GM23248 (cell line): ENCODE measurements at places on chromosomes 16 and 17. TPM values are rescaled to one million over a fixed set of nuclear protein-coding genes. Genes with fewer than 3 reads are reported as not detected.

GRCh38 chr16:3951861-3952736, 71.6 kb upstream of the CREBBP start:
- H3K4me3 ChIP-seq, result peak overlapping the region; percentile 59
- H3K27me3 ChIP-seq, result no peaks in the 10 kb centered on the region
- H3K4me1 ChIP-seq, result peaks cover 31% of the 10 kb centered on the region
- peak; percentile 59 for DNase-seq

- peak overlapping the region; percentile 57 for H3K4me3 ChIP-seq
- no peak overlapping the region for H3K27ac ChIP-seq
- H3K27me3 ChIP-seq, result peaks cover 82% of the 10 kb centered on the region
These were observed 40.8 kb downstream of the MRM1 start for GRCh38 chr17:36641877-36642845.

The SRL gene
- not detected in 2 replicates for polyA plus RNA-seq

DNA sequence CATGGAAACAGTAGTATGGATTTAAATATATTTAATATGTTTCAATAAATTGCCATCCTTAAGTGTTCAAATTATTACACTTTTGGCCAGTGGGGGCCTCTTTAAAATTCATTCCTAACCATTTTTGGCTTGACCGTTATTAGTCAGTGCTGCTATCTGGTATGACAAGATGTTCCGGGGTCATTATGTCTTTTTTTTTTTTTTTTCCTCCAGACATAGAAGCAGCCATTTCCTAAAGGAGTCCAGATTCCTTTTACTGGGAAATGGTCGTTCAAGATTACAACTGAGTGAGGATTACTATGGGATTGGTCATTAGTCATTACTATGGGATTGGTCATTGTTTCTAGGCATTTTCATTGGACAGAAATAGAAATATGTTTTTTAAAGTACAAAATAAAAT, 53.4 kb downstream of the NF1 start:
- H3K27me3 ChIP-seq, result no peaks in the 10 kb centered on the region
- no peak for DNase-seq
- H3K27ac ChIP-seq, result no peak overlapping the region
- no peaks in the 10 kb centered on the region for H3K4me1 ChIP-seq

DNA sequence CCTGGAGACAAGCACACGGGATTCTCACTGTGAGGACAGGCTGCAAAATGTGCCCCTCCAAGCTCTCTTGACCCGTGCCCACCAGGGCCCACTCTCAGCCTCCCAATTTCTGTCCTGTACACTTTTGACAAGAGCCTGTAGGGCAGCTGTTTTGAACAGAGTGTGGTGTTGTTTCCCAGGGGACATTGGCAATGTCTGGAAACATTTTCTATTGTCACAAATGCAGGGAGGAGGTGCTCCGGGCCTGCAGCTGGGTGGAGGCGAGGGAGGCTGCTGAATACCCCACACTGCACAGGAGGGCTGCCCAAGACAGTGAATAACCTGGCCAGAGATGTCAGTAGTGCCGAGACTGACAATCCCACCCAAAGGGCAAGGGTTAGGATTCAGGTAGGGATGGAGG, 10.5 kb downstream of the CEP295NL start:
- H3K4me3 ChIP-seq, result no peak overlapping the region
- H3K4me1 ChIP-seq, result peaks cover 14% of the 10 kb centered on the region
- H3K27ac ChIP-seq, result no peak overlapping the region

GRCh38 chr16:17439580-17439979, 31.2 kb downstream of the XYLT1 start:
- no peak for DNase-seq
- no peak overlapping the region for H3K27ac ChIP-seq
- H3K4me1 ChIP-seq, result no peaks in the 10 kb centered on the region
- no peak overlapping the region for H3K4me3 ChIP-seq

DNA sequence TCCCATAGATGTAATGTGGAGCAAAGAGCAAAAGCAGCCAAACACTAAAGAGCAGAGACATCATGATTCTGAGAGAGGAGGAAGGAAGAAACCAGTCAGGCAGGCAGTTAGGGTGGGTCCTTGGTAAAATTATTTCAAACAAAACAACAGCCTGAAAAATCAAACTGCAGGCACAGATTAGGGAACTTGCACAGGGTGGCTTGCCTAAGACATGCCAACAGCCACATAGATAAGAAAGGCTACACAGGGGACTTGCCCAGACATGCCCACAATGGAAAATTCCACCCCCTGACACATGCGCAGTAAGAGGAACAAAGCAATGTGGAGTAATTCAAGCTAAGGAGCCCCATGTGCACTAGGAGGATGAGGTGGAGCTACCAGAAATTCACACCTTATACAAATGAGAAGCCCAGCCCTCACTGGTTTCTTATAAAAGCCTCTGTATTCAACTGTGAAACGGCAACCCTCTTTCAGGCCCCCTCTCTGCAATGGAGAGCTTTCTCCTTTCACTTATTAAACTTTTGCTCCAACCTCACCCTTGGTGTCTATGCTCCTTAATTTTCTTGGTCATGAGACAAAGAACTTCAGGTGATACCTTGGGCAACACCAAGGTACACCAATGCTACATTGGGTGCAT, 7.3 kb upstream of the GAS7 start:
- no peaks in the 10 kb centered on the region for H3K4me1 ChIP-seq
- no peaks in the 10 kb centered on the region; the same call in 1 of the 2 replicates for H3K27me3 ChIP-seq
- H3K4me3 ChIP-seq, result no peak overlapping the region
- DNase-seq, result no peak
- H3K27ac ChIP-seq, result no peak overlapping the region
- H3K36me3 ChIP-seq, result no peaks in the 10 kb centered on the region

DNA sequence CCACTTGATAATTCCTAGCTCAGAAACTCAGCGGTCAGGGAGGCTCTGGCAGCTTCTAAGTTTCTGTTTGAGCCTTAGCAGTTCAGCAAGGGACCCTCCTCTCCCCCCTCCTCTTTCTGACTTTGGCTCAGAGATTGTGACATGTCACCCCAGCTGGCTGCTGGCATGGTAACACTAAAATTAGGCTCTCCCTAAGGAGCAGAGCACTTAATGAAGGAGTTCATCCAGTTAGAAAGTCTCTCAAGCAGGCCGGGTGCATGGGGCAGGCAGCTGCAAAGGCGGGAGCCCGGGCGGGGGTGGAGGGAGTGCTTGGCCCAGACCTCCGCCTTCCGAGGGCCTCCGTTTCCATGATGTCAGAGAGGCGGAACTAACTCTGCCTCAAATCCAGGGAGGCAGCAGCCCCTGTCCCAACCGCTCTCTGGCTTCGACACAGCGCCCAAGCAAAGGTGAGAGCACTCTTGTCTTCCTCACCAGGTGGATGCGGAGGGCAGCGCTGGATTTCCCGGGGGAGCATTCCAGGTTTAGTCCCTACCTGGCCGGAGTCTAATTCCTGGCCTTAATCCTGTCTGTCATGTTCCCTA, 128.0 kb upstream of the PLCG2 start:
- no peak overlapping the region for H3K4me3 ChIP-seq
- H3K27ac ChIP-seq, result no peak overlapping the region
- H3K4me1 ChIP-seq, result peaks cover 12% of the 10 kb centered on the region
- 0 out of 2 replicates have a peak, but pooled peaks cover 3% of the 10 kb centered on the region for H3K36me3 ChIP-seq

DNA sequence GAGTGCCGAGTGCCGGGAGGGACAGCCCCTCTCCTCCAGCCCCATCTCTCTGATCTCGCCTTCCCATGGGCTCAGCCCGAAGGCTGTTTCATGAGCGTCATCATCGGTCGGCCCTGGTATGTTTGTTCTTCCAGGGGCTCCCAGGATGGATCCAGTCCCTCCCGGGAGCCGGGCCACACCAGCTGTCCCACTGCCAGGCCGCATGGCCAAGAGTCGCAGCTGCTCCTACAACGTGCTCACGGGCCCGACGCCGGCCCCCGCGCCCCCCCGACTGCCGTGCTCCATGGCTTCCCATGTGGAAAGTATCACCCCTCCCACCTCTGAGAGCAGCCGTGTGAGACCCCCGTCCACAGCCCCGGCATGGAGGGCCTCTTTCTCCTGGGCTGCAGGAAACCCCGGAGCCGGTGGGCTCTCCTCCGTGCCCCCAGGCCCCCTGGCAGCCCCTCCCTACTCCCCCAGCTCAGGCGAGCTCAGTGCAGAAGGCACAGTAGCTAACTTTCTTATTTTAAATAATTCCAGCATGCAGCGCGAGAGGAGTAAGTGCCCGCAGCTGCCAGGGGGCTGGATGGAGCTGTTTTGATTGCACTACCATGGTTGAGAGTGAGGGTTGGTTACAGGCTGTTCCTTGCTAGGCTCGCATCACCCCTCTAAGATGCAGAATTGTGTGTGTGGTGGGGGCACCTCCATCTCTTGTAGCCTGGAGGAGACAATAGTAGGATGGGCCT, 26.6 kb upstream of the GSE1 start:
- no peak overlapping the region for H3K27ac ChIP-seq
- DNase-seq, result peak; percentile 37
- peaks cover 20% of the 10 kb centered on the region for H3K4me1 ChIP-seq
- no peaks in the 10 kb centered on the region for H3K27me3 ChIP-seq
- no peak overlapping the region for H3K4me3 ChIP-seq

GRCh38 chr16:86457501-86458148, 52.7 kb upstream of the FOXF1 start:
- peaks cover 4% of the 10 kb centered on the region; the same call in 1 of the 2 replicates for H3K27me3 ChIP-seq
- H3K4me3 ChIP-seq, result peak overlapping the region; percentile 51
- peak; percentile 92 for DNase-seq
- no peaks in the 10 kb centered on the region for H3K36me3 ChIP-seq
- H3K27ac ChIP-seq, result peak overlapping the region; percentile 73

The GDPD3 gene
- polyA plus RNA-seq, result 1.1 and 1.2 TPM in 2 replicates

The TP53TG3 gene
- not detected in 2 replicates for polyA plus RNA-seq

The SLC22A31 gene
- polyA plus RNA-seq, result not detected in 2 replicates

DNA sequence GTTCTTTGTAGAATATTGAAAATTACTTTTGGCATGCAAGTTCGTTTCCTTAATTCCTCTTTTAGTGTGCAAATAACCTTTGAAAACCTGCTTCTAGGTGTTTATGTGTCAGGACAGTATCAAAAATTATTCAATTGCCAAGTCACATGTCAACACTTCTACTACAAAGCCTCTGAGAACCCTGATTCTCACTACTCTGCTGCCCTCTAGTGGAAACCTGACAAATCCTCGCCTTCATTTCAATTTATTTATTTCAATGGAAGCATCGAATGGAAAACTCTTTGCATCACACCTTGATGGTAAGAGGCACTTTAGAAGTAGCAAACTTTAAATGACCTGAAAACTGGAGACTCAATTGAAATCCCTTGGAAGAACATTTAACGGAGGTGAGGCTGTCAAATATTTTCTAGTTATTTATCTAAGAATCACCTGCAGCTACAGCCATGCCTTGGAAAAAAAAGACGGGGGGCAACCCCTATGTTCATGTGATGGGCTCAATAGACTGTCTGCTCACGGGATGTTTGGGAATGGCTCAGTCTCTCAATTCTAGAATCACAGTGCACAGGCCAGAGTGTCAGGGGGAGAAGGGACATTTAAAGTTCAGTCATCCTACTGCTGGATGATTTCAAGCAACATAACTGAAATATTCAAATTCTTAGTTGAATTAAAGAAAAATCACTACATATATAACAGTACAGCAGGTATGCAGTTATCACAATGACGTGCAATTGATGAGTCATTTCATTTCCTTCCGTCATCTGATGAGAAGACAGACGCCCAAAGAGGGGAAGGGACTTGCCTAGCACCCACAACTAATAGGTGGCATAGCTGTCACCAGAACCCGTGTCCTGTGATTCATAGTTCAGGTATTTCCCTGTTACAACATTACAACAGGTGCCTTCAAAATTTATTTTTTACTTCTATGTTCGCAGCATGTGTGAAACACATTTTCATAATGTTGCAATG, 563.9 kb downstream of the TOX3 start:
- no peak overlapping the region for H3K4me3 ChIP-seq
- H3K36me3 ChIP-seq, result no peaks in the 10 kb centered on the region
- H3K4me1 ChIP-seq, result no peaks in the 10 kb centered on the region
- no peak overlapping the region for H3K27ac ChIP-seq
- no peaks in the 10 kb centered on the region for H3K27me3 ChIP-seq

DNA sequence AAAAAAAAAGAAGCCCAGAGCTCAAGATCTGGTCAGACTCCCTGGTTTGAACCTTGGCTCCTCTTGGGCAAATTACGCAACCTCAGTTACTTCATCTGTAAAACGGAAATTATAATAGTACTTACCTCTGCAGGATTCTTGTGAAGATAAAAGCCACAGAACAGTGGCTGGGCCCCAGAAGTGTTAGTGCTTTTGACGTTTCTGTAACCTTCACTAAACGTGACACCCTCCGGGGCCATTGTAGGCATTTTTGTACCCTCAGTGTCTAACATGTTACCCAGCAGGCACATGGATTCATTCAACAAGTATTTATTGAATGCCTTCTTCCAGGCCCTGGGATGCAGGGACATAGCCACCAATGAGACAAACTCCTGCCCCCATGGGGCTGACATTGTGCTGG, 58.0 kb downstream of the PITPNC1 start:
- DNase-seq, result peak; percentile 17
- H3K36me3 ChIP-seq, result no peaks in the 10 kb centered on the region
- H3K4me3 ChIP-seq, result no peak overlapping the region

DNA sequence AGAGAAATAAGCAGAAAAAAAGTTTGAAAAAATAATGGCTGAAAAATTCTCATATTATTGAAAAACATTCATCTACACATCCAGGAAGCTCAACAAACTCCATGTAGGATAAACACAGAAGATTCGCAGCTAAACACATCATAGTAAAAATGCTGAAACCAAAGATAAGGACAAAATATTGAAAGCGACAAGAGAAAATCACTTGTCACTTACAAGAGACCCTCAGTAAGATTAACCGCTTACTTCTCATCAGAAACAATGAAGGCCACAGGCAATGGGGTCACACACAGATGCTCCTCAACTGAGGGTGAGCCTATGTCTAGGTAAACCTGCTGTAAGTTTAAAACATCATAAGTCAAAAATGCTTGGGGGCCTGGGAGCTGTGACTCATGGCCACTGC, 38.1 kb upstream of the METRNL start:
- H3K4me3 ChIP-seq, result no peak overlapping the region
- no peaks in the 10 kb centered on the region for H3K27me3 ChIP-seq
- H3K36me3 ChIP-seq, result peaks cover 14% of the 10 kb centered on the region; the same call in 1 of the 2 replicates

The TLCD3B gene
- 0.13 TPM in 1 of 2 replicates, not detected in the other for polyA plus RNA-seq

The CACNG5 gene
- polyA plus RNA-seq, result not detected in 2 replicates

- H3K36me3 ChIP-seq, result no peaks in the 10 kb centered on the region
- no peak overlapping the region for H3K4me3 ChIP-seq
- H3K4me1 ChIP-seq, result no peaks in the 10 kb centered on the region
- H3K27ac ChIP-seq, result no peak overlapping the region
- peaks cover 9% of the 10 kb centered on the region; the same call in 1 of the 2 replicates for H3K27me3 ChIP-seq
These were observed 29.1 kb downstream of the SEC14L5 start for GRCh38 chr16:4987250-4987579.

GRCh38 chr17:19238167-19238505, 970 bp downstream of the EPN2 start:
- peaks cover 11% of the 10 kb centered on the region; the same call in 1 of the 2 replicates for H3K4me1 ChIP-seq
- no peaks in the 10 kb centered on the region for H3K36me3 ChIP-seq
- H3K27me3 ChIP-seq, result no peaks in the 10 kb centered on the region
- DNase-seq, result peak; percentile 65

The GNGT2 gene
- polyA plus RNA-seq, result not detected in 2 replicates

The CLDN7 gene
- polyA plus RNA-seq, result 1.7 and 2.3 TPM in 2 replicates

The ARL5C gene
- not detected in 2 replicates for polyA plus RNA-seq
